ENCODE measurements at places on chromosomes 7 and 10.

GRCh38 chr10:31896968-31897384 lies 31.7 kb downstream of the ARHGAP12 start:
- DNase-seq = peak; percentile 58

GRCh38 chr7:150439967-150440366 lies 10.5 kb upstream of the GIMAP8 start:
- DNase-seq = no peak

GRCh38 chr7:131692131-131692960 lies 135.9 kb upstream of the PODXL start:
- peak; percentile 32 for DNase-seq

GRCh38 chr7:75977743-75978142 lies 16.7 kb downstream of the TMEM120A start:
- DNase-seq = no peak

GRCh38 chr7:134450294-134451000 lies 8.5 kb downstream of the AKR1B1 start:
- DNase-seq = no peak

- no peak for DNase-seq
These were observed 24.1 kb downstream of the ZNF92 start for GRCh38 chr7:65397730-65398142.

GRCh38 chr10:131214521-131215244 lies 96.8 kb downstream of the TCERG1L start:
- DNase-seq = no peak

- DNase-seq = no peak
These were observed 37.1 kb downstream of the COL1A2 start for GRCh38 chr7:94431619-94432280.

- no peak for DNase-seq
These were observed 268.8 kb downstream of the ELFN1 start for GRCh38 chr7:1938788-1939433.
